ENCODE measurements at places on chromosomes 5 and 9.

GRCh38 chr9:82890401-82890800 is 172.5 kb downstream of the RASEF start:
- DNase-seq, result no peak

DNA sequence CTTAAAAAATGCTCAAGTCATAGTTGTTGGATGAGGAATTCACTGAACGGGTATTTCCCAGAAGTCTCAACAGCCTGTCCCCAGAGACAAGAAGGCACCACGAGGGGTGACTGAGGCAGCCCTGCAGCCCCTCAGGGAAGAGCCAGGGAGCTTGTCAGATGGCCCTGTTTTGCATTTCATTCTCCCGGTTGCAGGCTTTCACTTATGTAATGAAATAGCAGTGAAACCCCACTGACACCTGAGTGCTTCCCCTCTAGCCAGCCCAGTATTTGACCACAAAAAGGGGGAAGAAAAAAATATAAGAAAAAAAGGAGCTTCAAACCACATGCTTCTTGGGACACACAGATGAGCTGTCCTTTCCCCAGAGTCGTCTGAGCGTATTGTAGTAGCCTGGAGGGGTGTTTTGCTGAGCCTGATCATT is 75.3 kb upstream of the IL12B start:
- no peak for DNase-seq

GRCh38 chr5:178462816-178463215 is 127.4 kb downstream of the COL23A1 start:
- no peak for DNase-seq

DNA sequence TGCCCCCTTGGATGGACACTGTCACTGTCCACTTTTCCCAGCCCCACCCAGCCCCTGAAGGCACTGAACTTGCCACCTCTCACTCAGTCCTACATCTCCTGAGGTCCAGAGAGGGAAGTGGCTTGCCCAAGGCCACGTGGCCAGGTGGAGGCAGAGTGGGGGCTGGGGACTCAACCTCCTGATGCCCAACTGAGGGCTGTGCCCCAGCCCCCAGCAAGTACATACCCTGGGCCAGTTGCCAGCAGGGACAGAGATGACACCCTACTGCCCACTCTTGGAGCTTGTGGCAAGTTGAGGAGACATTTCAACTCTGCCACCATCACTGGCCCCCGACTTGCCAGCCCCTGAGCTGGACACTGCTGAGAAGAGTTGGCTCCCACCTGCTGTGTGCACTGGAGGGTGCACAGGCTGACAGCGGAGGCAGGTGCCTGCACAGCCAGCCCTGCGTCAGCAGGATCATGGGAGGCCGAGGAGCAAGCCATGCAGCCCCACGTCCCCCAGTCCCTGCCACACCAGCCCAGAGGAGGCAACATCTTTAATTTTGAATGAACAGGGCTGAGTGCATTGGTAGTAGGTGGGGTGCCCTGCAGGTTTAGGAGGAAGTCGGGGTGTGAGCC is 39.4 kb downstream of the UNC5A start:
- DNase-seq, result no peak

DNA sequence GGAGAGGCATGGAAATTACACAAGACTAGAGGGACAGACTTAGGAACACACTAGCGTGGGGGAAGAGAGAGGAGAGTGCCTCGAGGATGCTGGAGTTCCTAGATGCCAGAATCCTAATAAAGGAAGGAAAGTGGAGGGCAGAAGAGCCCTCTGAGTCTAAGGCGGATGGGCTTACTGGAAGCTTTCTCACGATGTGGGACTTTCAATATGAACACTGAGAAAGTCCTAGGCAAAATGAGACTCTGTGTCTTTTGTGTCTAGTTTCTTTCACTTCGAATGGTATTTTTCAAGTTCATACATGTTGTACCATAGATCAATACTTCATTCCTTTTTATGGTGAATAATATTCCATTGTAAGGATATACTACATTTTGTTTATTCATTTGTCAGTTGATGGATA is 239.4 kb downstream of the NSG2 start:
- DNase-seq, result no peak

GRCh38 chr5:176167800-176168199 is 70.4 kb upstream of the SIMC1 start:
- DNase-seq, result no peak

DNA sequence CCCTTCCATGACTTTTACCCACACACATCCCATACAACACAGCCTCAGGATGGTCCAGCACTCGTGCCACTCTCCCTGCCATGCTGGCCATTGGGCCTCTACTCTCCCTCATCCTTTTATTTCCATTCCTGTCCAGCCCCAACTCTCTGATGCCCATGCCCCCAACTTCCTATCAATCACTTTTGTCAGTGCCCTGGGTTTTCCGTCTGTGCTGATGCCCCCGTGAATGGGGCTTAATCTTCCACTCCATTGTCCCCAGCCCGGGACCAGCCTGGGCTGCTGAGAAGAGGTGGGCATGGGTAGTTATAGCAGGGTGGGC is 12.6 kb upstream of the ACSL6 start:
- DNase-seq, result no peak

DNA sequence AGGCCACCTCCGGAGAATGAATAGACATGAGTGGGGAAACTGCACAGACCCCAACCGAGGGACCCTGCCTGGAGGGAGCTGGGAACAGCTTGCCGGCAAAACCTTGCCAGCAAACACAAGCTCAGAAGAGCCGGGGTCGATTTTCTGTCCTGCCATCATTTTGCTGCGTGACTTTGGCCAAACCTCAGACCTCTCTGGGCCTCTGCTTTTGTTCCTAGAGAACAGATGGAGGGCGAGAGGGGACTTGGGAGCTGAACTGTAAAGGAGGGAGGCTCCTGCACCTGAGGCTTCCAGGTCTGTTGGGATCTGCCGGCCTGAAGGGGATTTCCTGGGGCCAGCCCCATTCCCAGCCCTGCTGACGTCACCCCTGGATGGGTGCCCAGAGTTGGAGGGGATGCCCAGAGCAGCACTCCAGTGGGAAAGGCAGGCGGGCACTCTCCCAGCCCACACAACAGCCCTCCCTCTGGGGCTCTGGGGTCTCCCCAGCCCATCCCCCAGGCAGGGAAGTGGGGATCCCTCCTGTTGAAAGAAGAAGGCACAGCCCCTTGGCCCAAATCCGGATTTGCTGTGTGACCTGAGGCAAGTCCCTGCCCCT is 40.4 kb upstream of the SYNPO start:
- no peak for DNase-seq

DNA sequence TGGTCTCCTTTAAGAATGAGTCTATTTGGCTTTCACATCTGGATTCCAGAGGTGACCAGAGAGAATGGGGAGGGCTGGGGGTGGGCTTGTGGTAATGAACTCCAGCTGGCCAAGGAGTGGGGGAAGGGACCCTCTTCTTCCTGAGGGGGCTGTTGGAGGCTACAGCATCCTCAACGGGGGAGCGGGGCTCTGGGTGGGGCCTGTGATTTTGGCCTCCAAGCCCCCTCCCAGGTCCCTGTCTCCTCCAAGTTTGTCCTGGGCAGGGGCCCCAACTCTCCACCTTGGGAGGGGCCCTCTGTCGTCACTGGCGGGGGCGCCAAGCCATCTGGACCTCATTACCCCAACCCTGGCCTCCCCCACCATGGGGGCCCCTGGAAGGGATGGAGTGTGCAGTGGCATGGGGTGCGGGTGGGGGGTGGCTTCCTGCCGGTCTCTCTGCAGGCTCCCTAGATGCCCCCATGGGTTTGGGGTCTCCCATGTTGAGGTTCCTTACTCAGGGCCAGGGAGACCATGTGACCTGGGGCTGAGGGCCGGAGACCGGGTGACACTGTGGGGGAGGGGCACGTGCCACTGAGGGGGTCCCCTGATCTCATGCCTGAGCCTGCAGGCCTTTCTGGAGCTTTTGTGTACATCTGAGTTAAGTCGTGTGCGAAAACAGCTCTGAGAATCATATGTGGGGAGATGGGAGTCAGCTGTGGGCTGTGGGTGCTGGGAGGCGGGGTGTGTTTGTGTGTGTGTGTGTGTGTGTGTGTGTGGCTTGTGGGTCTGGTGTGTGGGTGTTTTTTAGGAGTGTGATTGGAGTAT is 32.4 kb downstream of the GOLGA2 start:
- no peak for DNase-seq

DNA sequence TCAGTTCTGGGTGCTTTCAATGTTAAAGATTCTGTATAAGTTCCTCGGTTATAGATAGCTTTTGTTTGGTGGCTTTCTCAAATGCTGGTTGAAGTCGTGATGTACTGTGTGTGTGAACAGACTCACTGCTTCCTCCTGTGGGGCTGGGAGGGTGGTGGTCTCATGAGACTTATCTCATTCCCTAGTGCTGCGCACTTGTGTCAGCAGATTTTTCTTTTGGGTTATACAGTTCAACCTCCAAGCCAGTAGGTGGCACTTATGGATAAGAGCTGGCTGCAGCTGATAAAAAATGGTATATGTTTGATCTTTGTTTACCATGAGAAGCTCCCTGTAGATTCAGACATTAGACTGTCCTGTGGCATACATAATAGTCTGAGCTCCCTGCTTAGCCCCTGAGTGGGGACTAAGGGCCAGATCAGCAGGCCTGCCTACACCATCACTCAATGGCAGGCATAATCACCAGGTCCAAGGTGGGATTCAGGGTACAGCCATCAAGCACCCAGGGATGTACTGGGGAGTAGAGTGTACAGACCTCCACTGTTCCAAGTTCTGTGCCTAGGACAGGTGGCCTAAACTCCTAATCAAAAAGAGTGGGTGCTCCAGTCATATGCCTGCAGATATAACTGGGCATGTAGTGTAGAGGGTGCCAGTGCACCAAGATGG is 174.2 kb downstream of the OXCT1 start:
- DNase-seq, result no peak

DNA sequence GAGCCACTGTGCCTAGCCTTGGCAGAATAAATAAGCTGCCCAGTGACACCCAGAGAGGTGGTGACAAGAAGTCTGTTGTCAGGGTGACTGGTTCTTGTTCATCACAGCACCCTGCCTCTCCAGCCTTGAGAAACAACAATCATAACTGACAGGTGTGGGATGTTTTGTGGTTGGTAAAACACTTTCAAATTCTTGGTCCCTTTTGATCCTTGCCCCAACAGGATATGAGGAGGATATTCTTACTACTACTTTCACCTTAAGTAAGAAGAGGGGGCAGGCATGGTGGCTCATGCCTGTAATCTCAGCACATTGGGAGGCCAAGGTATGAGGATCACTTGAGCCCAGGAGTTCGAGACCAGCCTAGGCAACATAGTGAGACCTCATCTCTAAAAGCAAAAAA is 14.2 kb upstream of the FRRS1L start:
- no peak for DNase-seq

DNA sequence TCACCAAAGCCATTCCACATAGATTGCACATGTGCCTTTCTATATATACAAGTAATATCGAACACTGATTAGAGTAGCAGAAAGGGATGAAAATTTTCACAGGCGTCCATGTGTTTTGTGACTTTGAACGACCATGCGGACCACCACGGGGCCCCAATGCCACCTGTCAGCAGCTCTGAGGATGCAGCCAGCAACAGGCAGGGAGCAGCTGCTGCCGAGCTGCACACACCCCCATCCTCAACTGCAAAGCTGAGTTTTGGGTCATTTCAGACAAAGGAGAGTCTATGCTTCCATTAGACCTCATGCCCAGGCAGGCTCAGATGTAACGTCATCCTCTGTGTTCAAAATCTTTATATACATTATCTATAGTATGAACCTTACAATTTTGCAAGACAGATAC is 503.8 kb downstream of the IRX1 start:
- no peak for DNase-seq

- no peak for DNase-seq
Observed at GRCh38 chr9:110919050-110919435, 119.2 kb downstream of the LPAR1 start.

GRCh38 chr5:132826424-132827082 is 3.9 kb downstream of the SHROOM1 start:
- DNase-seq, result no peak

Measured in cortex of kidney (tissue), 1 donor.